ENCODE measurements at places on chromosomes 11 and 22.
A peak's percentile ranks its signal among the peaks of the same experiment; 100 is the strongest.

- DNase-seq = no peak
These were observed 2.4 kb downstream of the IPO7 start for GRCh38 chr11:9386901-9387300.

DNA sequence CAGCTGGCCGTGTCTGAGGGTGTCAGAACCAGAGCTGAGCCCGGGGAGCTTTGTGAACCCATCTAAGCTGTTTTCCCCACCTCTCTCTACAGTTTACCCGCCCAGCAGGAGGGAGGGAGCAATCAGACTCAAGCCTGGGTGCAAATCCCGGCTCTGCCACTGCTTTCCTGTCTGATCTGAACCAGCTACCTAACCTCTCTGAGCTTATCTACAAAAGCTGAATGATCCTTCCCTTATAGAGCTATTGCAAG lies 252 bp downstream of the APOL2 start:
- DNase-seq = no peak

GRCh38 chr22:20021196-20022181 lies 579 bp downstream of the TANGO2 start:
- no peak for DNase-seq

GRCh38 chr22:37060801-37061610 lies 9.5 kb downstream of the KCTD17 start:
- no peak for DNase-seq

- DNase-seq = peak; percentile 90
These were observed at the start of the genes FEN1 and TMEM258 for GRCh38 chr11:61792310-61793082. TSS of gene FEN1 (plus strand) at chr11:61792911. CDS start at chr11:61795362, 2,451 bp downstream. TSS of gene TMEM258 (minus strand) at chr11:61792599. CDS start at chr11:61792558, 41 bp downstream.

DNA sequence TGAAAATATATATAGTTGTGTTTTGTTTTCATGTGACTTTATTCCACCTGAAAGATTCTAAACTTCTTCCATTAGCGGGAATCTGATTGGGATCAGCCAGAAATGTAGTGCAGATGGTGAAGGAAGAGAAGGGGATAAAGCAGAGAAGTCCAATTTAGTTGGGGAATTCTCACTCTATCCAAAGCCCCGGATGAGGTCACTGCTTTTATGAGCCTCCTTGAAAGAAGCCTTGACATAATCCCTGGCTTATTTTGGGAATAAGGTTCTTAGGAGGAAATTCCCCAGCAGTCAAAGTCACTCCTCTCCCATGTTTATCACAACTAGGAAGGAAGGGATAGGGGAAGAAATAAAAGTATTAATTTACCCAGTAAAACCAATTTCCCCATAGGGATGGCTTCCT lies 41.1 kb downstream of the OSBP start:
- peak; percentile 50 for DNase-seq

DNA sequence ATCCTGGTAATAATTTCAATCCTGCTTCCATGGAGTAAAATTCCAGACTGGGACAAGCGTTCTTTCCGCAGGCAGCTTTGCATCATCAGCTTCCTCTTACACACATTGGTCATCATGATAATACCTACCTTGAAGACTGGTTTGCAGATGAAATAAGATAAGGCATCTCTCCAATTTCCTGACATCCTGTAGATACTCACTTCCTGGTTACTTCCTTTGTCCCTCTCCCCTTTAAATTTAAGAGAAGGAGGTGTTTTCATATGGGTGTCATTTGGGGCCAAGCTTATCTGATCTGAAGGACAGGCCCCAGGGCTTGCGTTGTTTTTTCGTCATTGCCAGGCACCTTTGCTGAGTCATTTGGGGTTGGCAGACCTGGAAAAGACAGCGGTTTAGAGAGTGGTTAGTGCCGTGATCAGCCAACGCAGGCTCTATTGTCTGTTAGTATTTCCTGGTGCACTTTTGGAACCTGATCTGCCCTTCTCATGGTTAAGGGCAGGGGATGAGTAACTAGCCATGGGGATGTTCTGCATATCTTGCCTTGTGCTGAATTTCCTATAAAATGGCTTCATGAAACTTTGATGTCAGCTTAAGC lies 24.1 kb downstream of the GRAMD1B start:
- DNase-seq = no peak

- DNase-seq = no peak
These were observed 215.5 kb downstream of the TTC28 start for GRCh38 chr22:28464127-28464526.

DNA sequence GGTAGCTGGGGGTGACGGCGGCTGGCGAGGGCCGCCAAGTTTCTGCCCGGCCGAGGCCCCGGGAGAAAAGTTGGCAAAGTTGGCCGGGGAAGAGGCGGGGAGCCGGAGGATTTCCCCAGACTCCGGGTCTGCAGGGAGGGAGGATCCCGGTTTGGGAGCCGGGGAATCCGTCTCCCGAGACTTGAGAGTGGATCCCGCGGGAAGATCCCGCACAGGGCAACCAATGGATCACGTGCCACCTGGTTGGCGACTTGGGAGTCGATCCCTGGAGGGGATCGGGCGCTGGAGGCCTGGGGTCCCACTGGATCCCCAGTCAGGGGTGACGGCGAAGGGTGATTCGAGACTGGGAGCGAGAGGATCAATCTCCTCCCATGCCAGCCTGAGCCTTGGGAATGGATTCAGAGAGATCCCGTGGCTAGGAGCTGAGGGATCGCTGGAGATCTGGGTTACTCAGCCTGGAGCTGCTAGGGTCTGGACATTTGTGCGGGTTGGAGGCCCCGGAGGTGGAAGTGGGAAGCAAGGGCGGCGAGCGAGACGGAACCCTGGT lies 394 bp downstream of the KIAA1671 start:
- DNase-seq = peak; percentile 72

DNA sequence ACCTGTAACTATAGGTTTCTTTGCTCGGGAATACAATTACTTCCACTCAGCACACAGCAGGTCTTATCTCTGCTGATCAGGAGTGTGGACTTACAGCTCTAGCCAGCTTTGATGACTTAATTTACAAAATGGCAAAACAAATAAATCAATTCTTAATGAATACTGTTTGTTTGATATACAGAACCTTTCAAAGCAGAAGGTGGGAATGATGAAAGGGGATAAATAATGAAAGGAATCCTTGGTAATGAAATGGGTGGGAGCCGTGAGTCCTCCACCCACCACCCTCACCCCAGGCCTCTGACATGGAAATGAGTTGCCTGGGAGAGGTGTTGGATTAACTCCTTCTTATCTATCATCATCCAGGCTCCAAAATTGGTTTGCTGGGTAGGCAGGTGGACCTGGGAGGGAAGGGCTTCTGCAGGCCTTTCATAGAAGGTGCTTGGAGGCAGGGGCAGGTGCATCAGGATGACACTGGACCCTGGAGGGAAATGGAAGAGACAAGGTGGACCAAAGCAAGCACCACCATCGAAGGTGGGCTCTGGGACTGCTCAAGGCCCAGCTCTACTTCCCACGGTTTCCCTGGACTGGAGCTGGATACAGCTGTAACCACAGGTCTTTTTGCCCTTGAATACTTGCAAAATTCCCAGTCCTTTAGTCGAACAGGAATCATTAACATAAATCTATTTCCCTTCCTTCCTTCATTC lies 23.0 kb downstream of the POU2AF1 start:
- DNase-seq = no peak

GRCh38 chr22:44460287-44460686 lies 37.7 kb downstream of the RTL6 start:
- no peak for DNase-seq

- no peak for DNase-seq
These were observed 9.5 kb downstream of the MUC5AC start for GRCh38 chr11:1167256-1167655.

GRCh38 chr11:115458877-115459276 lies 45.3 kb downstream of the CADM1 start:
- DNase-seq = no peak

DNA sequence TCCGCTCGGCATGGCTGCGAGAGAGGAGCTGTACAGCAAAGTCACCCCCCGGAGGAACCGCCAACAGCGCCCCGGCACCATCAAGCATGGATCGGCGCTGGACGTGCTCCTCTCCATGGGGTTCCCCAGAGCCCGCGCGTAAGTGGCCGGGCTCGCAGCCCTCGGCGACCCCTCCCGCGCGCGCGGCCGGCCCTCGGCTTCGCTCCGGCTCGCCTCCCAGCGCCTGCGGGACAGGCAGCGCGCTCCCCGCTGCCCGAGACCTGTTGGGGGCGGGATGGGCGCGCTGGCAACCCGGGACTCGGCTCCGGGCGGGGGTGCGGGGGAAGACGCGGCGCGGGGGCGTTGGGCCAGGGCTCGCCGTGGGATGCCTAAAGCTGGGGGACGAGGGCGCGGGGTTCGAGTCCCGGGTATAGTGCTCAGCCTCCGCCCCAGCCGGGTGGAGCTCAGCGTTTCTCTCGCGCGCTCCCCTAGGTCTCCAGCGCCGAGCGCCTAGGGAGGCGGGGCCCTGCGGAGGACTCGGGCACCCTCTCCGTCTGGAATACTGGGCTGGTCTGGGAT lies 630 bp downstream of the UBASH3B start:
- peak; percentile 51 for DNase-seq

DNA sequence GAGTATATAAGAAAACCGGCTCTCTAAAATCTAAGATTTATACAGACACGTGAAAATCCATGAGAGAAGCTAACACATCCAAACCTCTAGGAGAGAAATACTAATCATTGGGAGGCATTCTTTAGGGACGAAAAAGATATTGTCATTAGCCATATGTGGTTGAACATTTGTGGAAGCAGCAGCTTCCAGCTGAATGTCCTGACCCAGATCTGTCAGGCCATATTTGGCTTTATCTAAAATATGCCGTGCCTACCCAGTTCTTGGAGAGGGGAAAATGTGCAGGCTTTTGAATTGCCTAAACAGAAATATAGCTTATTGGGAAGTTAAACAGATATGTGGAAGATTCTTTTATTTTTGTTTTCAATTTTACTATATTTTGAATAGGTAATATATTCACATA lies 6.4 kb downstream of the CCDC89 start:
- no peak for DNase-seq

DNA sequence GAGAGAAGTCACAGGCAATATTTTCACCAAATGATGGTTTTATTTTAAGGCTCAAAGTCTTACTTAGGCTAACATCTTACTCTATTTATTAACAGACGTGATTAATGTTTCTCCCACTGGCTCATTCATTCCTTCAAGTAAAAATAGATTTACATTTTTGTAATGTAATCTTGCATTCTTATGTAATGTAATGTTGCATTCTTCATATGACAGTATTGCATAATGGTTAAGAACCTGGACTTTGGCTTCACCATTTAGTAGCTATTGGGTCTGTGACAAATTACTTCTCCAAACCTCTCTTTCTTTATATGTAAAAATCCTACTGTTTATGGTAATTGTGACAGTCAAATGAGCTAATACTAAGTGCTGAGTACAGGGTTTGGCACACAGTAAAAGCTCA lies 3.3 kb upstream of the DIXDC1 start:
- DNase-seq = no peak

GRCh38 chr11:81495699-81496292 lies 1237.9 kb downstream of the FAM181B start:
- DNase-seq = no peak

DNA sequence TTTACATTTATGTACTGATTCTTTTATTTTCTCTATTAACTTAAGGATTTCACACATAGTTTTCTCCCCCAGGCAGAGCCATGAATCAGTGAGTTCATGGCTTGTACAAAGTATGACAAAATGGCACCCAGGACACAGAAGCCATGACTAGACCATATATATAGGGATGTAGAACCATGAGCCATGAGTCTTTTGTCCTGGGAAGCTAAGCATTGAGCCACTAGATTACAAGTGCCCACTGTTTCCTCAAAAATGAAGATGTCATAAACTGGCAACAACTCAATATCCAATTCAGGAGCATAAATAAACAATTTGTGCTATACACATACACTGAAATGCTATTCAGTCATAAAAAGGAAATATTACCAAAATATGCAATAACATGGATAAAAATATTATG lies 36.2 kb downstream of the CARD18 start:
- no peak for DNase-seq

- no peak for DNase-seq
These were observed 9.8 kb upstream of the TBX1 start for GRCh38 chr22:19750507-19751490.

DNA sequence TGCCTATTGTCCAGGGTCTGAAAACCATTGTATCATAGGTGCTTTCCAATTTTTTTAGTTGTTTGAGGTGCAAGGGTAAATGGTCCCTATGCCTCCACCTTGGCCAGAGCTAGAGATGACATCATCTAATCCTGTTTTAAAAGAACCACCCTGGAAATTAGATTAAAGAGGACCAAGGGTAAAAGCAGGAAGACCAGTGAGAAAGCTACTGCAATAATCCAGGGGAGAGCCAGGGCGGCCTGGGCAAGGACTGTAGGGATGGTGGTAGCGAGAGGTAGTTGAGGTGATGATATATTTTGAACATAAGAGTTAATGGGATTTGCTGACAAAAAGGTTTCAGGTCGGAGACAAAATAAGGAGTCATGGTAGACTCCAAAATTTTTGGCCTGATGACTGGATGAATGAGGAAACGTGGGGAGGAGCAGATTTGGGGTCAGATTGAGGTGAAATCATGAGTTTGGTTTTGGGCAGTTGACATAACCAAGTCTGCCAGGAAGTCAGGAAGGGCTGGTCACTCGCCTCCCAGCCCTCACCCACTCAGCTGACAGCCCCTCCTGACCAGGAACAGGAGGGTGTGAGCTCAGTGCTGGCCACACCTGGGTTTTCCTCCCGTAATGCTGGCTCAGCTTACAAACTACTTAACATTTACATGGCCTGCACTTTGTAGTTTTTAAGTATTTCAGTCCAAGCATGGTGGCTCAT lies 23.0 kb downstream of the SCN4B start:
- no peak for DNase-seq

GRCh38 chr11:27443227-27443626 lies 29.4 kb downstream of the LGR4 start:
- no peak for DNase-seq

DNA sequence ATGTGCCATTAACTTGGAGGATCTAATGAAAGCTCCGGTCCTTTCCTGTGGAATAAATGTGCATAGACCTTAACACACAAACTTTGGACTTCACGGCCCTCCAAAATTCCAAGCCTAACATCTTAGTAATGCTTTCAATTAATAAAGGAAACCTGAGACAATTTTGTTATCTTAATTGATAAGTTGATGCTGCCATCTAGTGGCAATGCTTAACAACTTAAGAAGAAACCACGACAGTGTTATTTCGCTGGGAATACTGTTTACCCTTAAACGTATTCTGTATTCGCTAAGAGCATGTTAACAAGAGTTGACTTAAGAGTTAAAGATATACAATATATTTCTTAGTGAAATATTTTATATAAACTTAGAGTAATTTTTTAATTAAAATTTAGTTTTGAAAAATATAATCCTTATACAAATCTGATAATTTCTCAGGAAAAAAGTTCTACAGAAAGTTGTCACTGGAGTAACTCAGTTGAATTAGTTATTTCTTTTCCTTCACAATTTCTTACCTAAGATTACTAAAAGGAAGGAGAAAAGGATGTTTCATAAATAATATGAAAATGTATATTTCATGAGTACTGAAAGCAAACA lies 35.0 kb upstream of the OR9G4 start:
- peak; percentile 9 for DNase-seq

DNA sequence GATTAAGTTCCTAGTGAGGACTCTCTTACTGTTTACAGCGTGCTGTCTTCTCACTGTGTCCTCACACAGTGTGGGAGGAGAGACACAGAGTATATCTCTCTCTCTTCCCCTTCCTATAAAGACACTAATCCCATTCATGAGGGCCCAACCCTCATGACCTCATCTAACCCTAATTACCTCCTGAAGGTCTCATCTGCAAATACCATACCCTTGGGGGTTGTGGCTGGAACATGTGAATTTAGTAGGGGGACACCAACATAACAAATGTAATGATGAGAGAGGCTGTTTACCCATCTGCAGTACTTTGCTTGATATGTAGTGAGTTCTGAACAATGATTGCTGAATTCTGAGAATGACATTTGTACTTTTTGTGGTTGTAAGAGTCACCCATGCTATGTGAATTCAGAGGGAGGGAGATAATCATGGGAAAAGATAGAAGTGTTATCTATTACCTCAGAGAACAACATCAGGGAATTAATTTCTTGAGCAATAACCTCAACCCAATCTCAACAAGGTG lies 4.9 kb upstream of the OR52W1 start:
- no peak for DNase-seq
